Endodermal cell (in vitro differentiated cells): ENCODE measurements at places on chromosomes 4 and X. TPM values are rescaled to one million over a fixed set of nuclear protein-coding genes. Genes with fewer than 3 reads are reported as not detected.

Gene CYBB
- not detected in 3 replicates for total RNA-seq

DNA sequence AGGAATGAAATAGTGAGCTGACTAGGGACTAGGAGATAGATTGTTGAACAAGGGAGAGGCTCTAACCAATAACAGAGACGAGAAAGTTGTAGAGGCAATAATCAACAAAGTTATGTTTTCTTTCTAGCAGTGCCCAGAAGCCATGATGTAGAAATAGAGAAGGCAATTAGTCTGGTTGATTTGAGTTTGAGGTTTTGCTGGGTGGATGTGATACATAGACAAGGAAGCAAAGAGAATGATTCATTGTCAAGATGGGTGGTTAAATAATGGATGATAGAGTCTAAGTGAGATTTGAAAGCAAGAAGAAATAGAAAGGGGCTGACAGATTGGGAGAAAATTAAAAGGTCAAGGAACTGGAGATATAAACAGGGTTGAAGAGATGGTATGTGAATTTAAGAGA, 11.2 kb downstream of the RBM41 start:
- DNase-seq: no peak

DNA sequence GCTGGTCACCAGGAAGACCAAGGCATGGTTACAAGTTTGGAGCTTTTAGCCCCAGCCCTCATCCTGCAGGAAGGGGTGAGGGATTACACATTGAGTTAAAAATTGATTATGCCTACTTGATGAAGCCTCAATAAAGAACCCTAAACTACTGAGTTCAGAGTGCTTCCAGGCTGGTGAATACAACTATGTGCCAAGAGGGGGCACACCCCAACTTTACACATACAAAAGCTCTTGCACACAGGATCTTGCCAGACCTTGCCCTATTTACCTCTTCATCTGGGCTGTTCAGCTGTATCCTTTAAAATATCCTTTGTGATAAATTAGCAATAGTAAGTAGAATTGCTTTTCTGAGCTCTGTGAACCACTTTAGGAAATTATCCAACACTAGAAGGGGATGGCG, 489.3 kb downstream of the INPP4B start:
- no peak for DNase-seq

DNA sequence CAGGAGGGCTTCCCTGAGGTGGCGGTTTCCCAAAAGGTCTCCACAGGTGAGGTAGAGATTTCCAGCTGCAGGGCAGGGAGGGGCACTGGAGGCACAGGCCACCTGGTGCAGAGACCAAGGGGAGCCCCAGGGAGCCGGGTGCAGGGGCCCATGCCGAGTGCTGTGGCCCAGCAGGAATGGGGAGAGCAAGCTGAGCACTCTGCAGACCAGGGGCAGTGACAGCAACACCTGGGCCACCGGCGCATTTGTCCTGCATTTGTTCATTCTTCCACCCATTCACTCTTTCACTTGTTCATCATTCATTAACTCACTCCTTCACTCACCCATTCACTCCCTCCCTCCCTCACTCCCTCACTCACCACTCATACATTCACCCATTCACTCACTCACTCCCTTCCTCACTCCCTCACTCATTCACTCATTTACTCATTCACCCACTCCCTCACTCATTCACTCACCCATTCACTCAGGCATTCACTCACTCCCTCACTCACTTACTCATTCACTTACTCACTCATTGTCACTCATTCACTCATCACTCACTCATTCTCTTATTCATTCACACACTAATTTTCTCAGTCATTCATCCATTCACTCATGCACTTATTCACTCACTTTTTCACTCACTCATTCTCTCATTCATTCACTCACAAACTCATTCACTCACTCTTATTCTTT, 16.3 kb downstream of the CPZ start:
- no peak for DNase-seq

Gene ADAMTS3
- 6.8 to 13.3 TPM (median 13.0 TPM) in 3 replicates for total RNA-seq

DNA sequence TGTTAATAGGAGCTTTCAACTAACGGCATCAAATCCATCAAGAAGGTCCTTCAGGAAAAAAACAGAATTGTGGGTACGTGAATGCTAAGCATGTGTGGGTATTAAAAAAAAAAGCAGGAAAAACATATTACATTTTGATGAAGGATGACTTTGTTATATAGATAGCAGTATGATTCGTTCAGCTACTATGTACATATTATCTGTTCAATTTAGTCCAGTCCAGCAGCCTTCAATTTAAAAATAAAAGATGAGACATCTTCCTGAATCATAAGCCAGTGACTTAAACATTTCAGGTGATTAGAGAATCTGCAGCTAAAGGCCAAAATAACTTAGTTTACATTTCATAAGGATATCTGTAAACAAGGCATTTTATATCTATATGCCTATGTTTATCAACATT, 63.4 kb downstream of the LCORL start:
- DNase-seq: no peak

Gene KDR
- 14.4 and 14.9 TPM in 2 replicates for total RNA-seq

DNA sequence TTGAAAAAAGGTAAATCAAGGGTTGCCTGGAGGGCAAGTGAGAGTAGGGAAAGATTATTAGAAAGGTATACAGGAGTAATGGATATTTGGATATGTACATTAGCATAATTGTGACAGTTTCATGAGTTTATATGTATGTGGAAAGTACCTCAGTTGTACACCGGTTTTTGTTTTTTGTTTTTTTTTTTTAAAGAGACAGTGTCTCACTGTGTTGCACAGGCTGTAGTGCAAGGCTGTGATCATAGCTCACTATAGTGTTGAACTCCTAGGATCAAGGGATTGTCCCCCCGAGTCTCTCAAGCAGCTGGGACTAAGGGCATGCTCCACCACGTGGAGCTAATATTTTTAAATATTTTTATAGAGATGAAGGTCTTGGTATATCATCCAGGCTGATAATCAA, 15.3 kb upstream of the HPGD start:
- no peak for DNase-seq

Gene SPANXD
- not detected in 2 replicates for total RNA-seq

DNA sequence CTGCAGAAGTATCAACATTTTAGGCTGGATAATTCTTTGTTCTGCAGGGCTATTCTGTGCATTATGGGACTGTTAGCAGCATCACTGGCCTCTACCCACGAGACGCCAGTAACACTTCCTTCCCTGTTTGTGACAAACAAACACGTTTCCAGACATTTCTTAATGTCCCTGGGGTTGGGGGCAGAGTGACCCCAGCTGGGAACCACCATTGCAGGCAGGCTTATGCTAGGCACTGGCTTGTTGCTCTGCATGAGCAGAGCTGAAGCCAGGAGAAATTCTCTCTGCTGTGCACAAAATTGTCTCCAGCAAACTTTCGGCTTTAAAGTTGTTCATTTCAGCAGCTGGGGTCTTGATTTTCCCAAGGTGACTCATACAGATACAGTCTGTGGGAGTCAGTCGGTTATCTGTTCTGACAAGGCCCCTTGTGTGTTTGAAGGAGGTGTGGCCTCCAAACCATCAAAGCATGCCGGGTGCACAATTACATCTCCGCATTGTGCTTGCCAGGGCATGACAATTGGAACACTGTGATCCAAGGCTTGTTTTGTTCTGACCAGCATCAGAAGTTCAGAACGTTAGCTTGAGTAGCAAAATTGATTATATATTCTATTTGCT, 156.4 kb upstream of the BOD1L1 start:
- DNase-seq: no peak

GRCh38 chrX:2931612-2932011, 2.5 kb upstream of the ARSD start:
- DNase-seq: peak; percentile 91

GRCh38 chr4:87975466-87975865, at the start of gene SPP1:
SPP1 (plus strand) TSS chr4:87975714; CDS start chr4:87976896, 1,182 bp downstream.
- DNase-seq: peak; percentile 90
